Smooth muscle cell of bladder (primary cell): ENCODE measurements at places on chromosomes 13 and 19. TPM values are rescaled to one million over a fixed set of nuclear protein-coding genes. Genes with fewer than 3 reads are reported as not detected.

The GFY gene
- not detected in 2 replicates for total RNA-seq

The MPHOSPH8 gene
- 15.1 and 19.0 TPM in 2 replicates for total RNA-seq

The NLRP7 gene
- total RNA-seq, result not detected in 2 replicates

The SERPINE3 gene
- not detected in 2 replicates for total RNA-seq

The CAMSAP3 gene
- total RNA-seq, result not detected in 2 replicates

The KLK14 gene
- not detected in 2 replicates for total RNA-seq

The B3GNT8 gene
- total RNA-seq, result 0.71 and 2.3 TPM in 2 replicates

The ZNF154 gene
- 2.8 and 3.6 TPM in 2 replicates for total RNA-seq

The VSTM2B gene
- total RNA-seq, result not detected in 2 replicates

The ZNF850 gene
- 1.6 and 1.7 TPM in 2 replicates for total RNA-seq

The ZNF582 gene
- 2.0 and 2.8 TPM in 2 replicates for total RNA-seq

The EHD2 gene
- total RNA-seq, result 119 and 133 TPM in 2 replicates

The CD70 gene
- total RNA-seq, result not detected in 2 replicates

The ARMC6 gene
- 25.1 and 27.7 TPM in 2 replicates for total RNA-seq
